ENCODE measurements at places on chromosomes 2 and 18. TPM values are rescaled to one million over a fixed set of nuclear protein-coding genes. Genes with fewer than 3 reads are reported as not detected.
A peak's percentile ranks its signal among the peaks of the same experiment; 100 is the strongest.

ORC4 gene
- 15.1 TPM for polyA plus RNA-seq

STPG4 gene
- not detected for polyA plus RNA-seq

LRRTM1 gene
- polyA plus RNA-seq = not detected

CLASP1 gene
- 27.3 TPM for polyA plus RNA-seq

TEX44 gene
- polyA plus RNA-seq = not detected

KIF1A gene
- polyA plus RNA-seq = 0.10 TPM

GREB1L gene
- 0.59 TPM for polyA plus RNA-seq

ANKAR gene
- polyA plus RNA-seq = 0.98 TPM

RMC1 gene
- polyA plus RNA-seq = 20.1 TPM

RPRM gene
- not detected for polyA plus RNA-seq

DSG1 gene
- not detected for polyA plus RNA-seq

- no peak for DNase-seq
Observed at GRCh38 chr2:174122185-174122584, 126.1 kb downstream of the OLA1 start.

- DNase-seq = no peak
Observed at GRCh38 chr2:28155627-28156026, 237.0 kb upstream of the FOSL2 start.

DNA sequence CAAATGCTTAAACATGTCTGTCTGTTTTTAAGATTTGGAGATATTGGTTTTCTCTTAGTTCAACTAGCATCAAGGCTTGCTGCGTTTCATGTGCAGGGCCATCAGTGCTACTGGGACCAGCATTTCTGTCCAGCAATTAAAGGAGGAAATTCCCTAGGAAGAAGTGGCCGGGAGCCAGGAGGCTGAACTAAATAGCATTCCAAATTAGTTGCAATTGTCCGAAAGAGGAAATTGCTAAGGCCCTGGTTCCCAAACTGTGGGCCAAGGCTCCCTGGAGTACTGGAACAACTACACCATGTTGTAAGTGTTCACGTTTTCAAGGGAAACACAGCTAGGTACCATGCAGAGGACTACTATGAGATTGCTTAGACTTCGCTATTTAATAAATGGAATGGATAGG, 257.9 kb downstream of the PTPRM start:
- DNase-seq = peak; percentile 48

GRCh38 chr2:161552015-161552414, 72.2 kb upstream of the SLC4A10 start:
- DNase-seq = no peak

DNA sequence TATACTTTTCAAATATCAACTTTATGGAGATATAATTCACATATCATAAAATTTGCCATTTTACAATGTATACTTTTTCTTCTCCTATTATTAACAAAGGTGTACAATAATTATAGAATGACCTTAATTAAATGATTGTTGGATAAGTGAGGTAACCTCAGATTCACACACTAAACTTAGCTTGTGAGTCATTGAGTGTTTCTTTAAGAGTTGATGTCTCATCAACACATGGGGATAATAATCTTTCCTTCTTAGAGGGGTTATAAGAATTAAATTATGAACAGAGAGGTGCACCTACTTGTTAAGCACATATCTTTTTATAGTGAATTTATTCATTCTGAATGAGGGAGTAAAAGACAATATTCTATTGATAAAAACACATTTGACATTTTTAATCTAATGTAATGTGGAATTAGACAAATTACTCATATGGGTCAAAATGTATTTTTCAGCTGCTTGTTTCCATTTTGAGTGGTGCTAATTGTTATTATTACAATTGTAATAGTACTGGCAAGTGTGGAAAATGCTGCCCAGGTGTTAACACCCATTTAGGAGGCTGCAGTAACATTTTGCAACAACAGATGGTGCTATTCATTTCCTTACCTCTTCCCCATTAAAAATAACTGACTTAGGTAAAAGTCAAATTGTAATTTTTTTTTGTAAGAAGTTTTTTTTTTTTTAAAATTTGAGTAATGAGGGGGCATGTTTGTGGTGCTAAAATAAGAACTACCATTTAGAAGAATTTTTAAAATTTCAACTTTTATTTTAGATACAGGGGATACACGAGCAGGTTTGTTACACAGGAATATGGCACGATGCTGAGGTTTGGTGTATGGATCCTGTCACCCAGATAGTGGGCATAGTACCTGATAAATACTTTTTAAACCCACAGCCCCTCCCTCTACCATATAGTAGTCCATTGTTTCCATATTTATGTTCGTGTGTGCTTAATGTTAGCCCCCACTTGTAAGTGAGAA, 32.1 kb upstream of the DYNAP start:
- no peak for DNase-seq

DNA sequence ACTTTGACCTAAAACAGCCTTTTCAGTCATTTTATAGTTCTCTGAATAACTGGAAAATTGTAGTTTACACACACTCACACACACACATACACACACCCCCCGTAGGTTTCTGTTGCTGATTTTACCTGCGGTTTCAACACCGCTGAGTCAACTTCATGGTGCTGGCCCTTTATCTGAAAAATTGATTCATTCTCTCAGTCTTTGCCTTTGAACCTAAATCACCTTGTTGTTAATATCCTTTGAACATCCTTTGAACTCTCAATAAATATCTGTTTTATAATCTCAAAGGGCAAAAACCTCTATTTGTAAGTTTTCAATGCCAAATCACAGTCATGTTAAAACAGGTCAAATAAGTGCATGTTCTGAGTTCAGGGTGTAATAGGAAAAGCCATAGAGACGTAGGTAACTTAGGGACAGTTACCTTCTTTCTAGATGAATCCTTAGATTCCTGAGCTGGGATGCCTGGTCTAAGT, 109.0 kb upstream of the BZW1 start:
- DNase-seq = no peak

GRCh38 chr2:40962026-40962425, 510.1 kb upstream of the SLC8A1 start:
- no peak for DNase-seq

DNA sequence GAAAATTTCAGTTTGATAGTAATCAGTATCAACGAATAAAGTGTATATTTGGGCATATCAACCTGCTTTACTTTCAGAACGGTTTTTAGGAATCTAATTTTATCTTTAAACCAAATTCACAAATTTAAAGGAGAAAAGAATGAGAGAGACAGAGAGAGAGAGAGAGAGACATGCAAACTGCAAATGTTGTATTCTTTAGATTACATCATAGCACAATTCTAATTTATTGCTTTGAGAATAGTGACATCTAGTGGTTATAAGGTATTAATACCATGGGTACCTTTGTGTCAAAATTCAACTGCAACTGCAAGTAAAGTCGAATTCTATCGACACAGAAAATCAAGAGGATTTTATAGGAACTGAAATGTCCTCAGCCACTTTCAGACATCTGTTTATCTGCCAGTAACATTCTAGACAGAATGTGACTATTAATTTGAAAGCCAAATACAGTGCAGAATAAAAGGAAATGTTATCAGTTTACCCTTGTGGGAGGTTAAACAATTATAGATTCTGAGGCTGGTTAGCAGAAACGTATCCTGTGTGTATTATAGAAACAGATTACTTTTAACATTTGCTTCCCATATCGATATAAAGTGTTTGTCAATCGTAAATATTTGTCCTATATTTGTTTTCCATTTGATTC, 529.8 kb upstream of the VRK2 start:
- no peak for DNase-seq

DNA sequence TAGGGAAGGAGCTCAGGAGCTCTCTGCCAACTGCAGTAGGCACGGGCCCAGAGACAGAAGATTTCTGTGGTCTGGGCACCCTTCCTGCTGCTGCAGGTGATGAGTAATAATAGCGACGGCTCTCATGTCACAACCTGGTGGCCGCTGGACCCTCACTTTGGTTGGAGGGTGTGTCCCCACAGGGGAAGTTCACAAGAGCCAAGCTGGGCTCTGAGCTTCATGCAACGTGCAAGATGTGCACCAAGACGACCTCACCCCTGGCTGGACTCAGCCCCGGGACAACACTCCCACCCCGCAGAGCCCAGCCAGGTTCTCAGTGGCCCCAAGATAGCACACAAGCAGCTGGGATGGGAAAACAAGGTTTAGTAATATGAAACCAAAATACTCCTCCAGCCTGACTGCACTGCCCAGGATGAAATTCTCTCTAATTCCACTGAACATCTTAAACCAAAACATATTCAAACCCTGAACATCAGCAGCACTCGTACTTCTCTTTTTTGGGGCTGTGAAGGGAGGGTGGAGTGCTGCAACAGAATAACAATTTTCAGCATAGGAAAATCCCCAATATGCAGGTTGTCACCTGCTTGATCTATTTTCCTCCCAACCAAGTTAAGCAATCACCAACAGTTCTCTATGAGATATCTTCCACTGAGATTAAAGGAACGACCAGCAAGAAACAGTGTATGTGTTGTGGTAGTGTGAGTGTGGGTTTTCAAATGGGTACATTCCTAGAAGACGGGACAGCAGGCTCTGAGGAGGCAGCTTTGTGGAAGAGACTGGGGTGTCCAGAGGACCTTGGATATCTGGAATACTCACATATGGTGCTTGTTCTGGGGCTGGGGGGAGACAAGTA, 26.5 kb downstream of the BCL2 start:
- peak; percentile 70 for DNase-seq

- DNase-seq = no peak
Observed at GRCh38 chr2:217671075-217671474, 331.7 kb downstream of the TNS1 start.

- no peak for DNase-seq
Observed at GRCh38 chr18:28158083-28158581, 18.8 kb downstream of the CDH2 start.

DNA sequence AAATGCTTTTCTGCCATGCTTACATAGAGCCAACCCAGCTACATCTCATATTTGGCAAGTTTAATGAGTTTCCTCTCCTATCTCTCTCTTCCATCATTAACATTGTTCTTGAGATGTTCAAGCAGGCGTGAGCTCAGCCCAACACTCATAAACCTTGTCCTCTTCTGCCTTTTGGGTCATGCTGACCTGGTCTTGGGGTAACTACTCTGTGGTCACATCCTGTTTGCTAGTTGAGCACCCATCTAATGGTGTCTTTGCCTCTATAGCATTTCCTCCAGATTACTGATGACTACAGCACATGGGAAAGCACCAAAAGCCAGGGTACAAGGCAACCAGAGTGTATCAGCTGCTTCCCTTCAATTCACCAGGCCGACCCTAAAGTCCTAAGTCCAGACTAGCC, 366.9 kb upstream of the HNRNPA3 start:
- DNase-seq = no peak

GRCh38 chr2:109597283-109597682, 16.5 kb downstream of the SEPTIN10 start:
- no peak for DNase-seq

DNA sequence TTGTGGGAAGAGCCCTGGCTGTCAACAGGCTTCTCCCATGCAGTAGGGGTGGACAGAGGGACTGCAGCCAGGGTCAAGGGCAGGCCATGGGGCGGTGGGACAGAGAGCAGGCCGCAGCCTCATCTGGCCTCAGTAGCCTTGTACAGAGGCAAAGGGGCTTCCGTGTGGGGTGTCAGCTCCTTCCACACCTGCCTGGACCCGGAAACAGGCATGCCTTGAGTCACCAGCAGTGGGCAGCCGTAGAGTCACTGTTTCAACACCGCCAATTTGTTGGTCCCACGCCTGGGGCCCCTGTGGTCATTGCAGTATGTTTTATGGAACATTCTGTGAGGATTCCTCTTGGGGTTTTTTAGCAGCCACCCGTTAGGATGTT, 173.0 kb downstream of the SMAD7 start:
- DNase-seq = no peak

DNA sequence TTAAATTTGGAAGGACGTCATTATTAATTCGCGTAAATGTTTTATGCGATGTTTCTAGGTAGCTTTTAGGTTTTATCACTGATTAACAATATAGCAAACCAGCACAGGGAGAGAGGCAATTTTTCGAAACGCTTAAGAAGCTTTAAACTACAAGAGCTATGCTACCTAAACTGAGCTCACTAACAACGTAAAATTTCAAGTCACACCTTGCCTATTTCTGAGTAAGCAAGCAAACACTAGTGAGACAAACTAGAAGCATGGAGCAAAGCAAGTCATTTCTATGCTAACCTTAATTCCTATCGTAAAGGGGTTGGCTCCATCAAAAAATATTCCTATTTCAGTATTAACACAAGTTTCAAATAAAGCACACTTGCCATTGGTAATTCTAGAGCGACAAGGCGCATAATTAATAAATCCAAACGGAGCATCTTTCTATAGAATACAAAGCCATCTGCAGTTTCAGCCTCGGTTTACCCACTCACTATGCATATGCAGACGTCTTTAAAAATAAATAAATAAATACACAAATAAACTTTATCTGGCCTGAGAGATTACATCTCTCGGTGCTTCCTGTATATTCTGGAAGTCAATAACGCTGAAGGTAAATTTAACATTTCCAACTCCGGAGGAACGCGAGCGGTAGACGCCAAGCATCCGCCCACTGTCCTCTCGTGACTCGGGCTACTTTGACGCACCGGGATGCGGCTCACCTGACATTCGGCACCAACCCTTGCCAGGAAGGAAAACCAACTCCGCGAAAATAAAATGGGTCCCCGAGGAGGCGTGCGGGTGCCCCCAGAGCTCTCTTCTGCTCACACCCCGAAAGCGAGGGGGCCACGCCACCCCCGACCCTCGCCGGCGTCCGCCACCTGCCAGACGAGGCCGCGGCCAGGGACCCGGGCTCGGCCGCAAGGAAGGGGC, 947 bp downstream of the ITSN2 start:
- DNase-seq = peak; percentile 49

GRCh38 chr2:150387586-150388288, 99.7 kb downstream of the RND3 start:
- DNase-seq = no peak

DNA sequence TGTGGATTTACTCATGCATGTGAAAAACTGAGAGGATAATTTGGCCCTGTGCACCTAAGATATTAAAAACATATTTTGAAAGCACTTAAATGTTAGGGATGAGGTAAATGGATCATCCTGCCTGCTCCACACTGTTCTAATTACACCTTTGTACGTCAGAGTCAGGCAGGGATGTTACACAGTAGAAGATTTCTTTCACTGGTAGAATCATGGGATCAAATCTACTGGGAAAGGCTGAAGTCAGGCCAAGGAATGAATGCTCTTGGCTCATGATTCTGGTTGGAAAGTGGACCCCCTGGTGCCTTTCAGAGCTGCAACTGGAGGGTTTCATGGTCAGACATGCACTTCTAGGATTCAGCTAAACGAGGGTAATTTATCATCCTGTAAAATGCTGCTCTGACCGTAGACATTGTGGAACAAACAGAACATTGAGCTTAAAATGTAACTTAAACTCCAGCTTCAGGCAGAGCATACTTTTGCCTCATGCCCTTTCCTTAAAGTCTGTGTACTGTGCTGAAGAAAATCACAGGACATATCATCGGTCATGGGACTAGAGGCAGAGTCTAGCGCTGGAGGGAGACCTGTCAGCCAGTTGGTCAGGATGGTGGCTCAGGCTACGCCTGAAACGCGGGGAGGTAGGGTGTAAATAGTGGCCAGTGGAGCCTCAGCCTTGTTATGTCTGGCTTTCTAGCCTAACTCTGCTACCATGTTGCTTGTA, 4.9 kb downstream of the KCNE4 start:
- no peak for DNase-seq

DNA sequence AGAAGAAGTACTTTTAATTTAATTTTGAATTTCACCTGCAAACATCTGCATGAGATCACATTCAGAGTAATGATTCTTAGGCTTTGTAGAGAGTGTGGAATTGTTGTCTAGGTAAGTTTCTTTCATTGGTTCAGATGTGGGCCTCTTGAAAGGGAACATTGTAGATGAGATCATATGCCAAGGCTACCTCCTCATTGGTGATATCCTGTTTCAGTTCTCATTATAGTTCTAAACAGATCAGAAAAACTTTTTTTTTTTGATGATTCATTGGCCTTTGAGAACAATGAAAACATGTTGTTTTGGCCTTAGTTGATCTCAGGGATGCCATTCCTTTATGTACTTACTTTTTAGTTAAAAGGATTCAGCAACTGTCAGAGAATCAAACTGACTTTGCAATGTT, 44.5 kb downstream of the EML6 start:
- no peak for DNase-seq
